ENCODE measurements at places on chromosomes 12 and 14.

DNA sequence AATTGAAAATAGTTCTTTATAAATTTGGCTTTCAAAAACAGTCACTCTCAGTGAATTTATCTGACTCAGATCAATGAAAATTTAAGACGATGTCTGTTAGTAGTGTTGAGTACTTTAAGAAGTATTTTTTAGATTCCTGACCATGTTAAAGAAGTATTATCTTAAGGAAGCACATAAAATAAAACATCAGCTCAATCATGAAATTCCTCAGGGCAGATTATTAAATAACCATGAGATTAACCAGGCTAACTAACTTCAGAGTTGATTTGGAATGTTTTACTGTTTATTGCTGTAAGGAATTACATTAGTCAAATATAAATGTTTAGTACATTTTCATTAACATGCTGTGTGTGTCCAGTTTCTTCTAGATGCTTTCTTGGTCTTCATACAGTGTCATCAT lies 160.2 kb downstream of the PELI2 start:
- H3K27ac ChIP-seq, result no peak overlapping the region
- no peaks in the 10 kb centered on the region for H3K36me3 ChIP-seq
- H3K4me1 ChIP-seq, result no peaks in the 10 kb centered on the region
- no peaks in the 10 kb centered on the region for H3K27me3 ChIP-seq
- no peak for DNase-seq

GRCh38 chr12:108629824-108630476 lies 3.7 kb downstream of the SELPLG start:
- DNase-seq, result no peak

- H3K27me3 ChIP-seq, result no peaks in the 10 kb centered on the region
- H3K27ac ChIP-seq, result no peak overlapping the region
- H3K36me3 ChIP-seq, result no peaks in the 10 kb centered on the region
These were observed 448.9 kb upstream of the TBX3 start for GRCh38 chr12:115132905-115133304.

DNA sequence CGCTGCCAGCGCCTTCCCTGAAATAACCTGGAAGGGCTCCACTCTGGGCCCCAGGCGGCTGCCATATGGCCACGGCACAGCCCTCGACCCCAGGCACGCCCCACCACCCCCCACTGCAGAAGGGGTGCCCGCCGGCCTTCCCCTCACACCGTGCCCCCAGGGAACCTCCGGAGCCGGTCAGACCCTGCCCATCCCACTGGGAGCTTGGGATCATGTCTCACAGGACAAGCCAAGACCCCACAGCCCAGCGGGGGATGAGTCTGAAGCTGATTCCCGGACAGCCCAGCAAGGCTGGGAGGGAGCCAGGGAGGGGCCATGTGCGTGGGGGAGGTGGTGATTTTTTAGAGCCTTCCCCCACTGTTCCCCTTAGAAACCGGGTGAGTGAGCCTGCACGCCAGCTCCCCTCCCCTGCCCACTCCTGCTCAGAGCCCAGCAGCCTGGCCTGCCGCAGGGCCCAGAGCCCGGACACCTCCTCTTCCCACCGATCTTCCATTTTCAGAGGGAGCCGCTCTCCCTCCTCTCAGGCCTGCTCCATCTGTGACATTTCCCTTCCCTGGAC lies 1.4 kb downstream of the RIMBP2 start:
- H3K27ac ChIP-seq, result no peak overlapping the region
- H3K27me3 ChIP-seq, result peaks cover 2% of the 10 kb centered on the region
- no peak for DNase-seq
- no peaks in the 10 kb centered on the region for H3K36me3 ChIP-seq
- no peak overlapping the region for H3K4me3 ChIP-seq
- H3K4me1 ChIP-seq, result no peaks in the 10 kb centered on the region

GRCh38 chr12:75404231-75404630 lies 13.3 kb downstream of the GLIPR1L2 start:
- no peaks in the 10 kb centered on the region for H3K36me3 ChIP-seq
- H3K4me3 ChIP-seq, result no peak overlapping the region
- H3K4me1 ChIP-seq, result no peaks in the 10 kb centered on the region
- no peak overlapping the region for H3K27ac ChIP-seq
- no peak for DNase-seq
- H3K27me3 ChIP-seq, result no peaks in the 10 kb centered on the region
